ENCODE measurements at places on chromosomes 4 and X.

DNA sequence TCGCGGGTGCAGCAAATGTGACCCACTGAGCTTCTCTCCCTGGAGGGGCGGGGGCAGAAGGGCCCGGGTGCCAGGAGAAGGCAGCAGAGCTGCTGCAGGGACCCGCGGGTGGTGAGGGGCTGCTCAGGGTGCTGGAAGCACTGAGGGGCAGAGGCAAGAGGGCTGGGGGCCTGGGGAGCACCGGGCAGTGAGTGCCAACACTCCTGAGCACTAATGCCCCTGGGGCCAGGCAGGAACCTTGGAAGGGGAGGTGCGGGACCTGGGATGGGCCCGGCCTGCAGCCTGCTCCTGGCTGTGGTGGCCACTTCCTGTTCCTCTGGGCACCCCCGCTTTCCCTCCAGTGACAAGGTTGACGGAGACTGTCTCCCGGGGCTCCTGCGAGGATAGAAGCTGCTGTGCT, 66.5 kb upstream of the ADRA2C start:
- no peak for DNase-seq

- no peak for DNase-seq
Measured at GRCh38 chr4:145734576-145735346, 54.8 kb downstream of the C4orf51 start.

DNA sequence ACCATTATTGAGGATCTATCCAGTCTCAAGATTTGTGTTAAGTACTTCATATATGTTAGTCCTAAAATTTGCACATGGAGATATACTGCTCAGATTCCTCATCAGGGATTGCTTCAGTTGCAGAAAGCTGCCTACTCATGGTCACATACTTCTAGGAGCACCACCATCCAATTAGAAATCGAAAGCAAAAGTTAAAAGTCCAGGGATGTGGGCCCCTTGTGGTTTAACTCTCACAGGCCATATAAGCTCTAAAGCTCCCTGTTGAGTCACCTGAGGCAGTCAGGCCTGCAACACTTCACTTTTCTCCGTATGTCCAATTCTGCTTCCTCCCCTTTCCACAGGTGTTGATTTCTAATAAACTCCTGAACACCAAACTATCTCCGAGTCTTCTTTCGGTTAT, 84.2 kb downstream of the CNOT6L start:
- DNase-seq: no peak

DNA sequence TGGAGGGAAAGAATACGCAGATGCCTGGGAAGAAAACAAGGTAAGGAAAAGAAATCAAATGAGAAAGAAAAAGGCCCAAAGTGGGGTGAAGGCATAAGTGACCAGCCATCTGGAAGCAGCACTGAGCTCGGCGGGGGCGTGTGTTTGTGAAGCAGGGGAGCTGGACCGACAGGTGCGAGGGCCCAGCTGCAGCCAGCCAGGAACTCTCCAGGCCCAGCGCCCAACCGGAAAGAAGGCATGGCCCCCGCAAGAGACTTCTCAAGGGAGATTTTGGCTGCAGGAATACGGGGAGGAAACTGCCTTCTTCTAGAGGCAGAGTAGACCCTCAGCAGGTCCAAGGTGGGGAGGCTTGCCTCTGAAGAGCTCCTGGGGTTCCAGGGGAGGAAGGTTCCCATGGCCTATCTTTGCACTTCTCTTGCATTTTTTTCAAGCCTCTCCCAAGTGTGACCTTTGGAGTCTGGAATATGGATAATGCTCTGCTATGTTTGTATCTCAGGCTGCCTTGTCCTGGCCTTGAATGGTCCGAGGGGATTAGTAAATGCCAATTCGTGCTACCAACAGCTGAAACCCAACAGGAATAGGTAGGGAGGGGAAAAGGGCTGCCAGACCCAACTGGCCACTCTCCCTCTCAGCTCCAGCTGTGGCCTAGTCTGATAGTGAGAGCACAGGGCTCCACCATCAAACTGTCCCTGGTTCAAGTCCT, 10.8 kb upstream of the CITED1 start:
- DNase-seq: no peak

GRCh38 chr4:122758033-122758432, 25.5 kb downstream of the BBS12 start:
- DNase-seq: no peak

- DNase-seq: no peak
Measured at GRCh38 chr4:168658751-168659150, 161.9 kb downstream of the PALLD start.

DNA sequence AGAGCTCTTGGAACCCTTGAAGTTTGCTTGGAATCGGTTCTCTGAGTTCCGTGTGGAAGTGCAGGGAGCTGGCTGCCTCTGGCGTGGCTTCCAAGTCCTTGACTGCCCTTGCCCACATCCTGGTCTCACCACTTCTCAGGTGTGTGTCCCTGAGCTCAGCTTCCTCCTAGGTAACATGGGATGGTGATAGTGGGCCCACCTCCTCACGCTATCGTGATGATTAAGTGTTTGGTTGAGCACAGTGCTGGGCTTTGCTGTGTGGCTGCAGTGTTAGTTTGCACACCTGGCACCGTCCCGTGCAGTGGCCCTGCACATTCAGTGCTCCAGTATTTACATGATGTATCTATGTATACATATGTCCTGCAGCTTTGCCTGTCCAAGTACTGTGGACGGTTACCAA, 81.5 kb downstream of the CLDN34 start:
- DNase-seq: no peak

- DNase-seq: no peak
Measured at GRCh38 chrX:94492541-94492940, 818.5 kb downstream of the FAM133A start.

All from stimulated activated CD8-positive, alpha-beta memory T cell treated with anti-CD3 and anti-CD28 coated beads, Interleukin-7, amount 100 ng/mL, for 1 hour (primary cell).